ENCODE measurements at places on chromosomes 2 and 18. TPM values are rescaled to one million over a fixed set of nuclear protein-coding genes. Genes with fewer than 3 reads are reported as not detected.

- no peak for DNase-seq
Measured at GRCh38 chr18:76275727-76276313, 219.2 kb downstream of the ZNF516 start.

DNA sequence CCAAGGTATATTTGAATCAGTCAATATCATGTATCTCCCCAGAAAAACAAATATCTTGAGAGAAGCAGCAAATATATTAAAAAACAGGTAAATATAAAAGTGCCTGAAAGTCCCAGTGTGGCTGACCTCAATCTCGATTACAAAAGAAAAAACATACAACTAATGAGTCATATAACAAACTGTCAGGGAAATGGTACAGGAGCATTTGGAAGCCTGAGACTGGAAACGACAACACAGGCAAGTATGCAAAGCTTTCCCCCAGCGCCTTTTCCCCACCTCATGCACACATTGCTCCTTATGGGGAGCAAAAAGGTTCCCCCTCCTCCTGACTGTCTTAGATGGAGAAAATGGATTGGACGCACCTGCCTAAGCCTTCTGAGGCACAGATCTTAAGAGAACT, 230.7 kb downstream of the TMX3 start:
- DNase-seq, result no peak

GRCh38 chr2:190615555-190616200, 33.2 kb upstream of the NAB1 start:
- no peak for DNase-seq

GRCh38 chr2:211986313-211986712, 552.3 kb downstream of the ERBB4 start:
- no peak for DNase-seq

GRCh38 chr2:201704536-201704935, 6.1 kb upstream of the MPP4 start:
- no peak for DNase-seq

GRCh38 chr2:233289648-233290047, 18.0 kb upstream of the SAG start:
- DNase-seq, result no peak

DNA sequence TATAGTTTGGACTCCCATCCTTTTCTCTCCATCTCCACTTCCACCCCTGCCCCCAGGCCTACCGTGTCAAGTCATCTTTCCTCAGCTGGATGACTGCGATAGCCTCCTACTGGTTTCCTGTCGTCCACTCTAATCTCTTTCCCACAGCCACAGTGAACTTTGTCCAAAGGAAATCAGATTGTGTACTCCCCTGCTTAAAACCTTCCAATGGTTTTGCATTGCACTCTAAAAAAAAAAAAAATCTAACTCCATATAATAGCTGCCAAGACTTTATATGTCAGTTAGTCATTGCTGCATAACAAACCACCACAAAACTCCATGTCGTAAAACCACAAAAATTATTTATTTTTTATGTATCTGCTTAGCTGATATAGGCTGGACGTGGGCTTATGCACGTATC, 160.2 kb upstream of the CCDC68 start:
- DNase-seq, result no peak

PID1 gene
- polyA plus RNA-seq, result 2.7 TPM

DOK6 gene
- not detected for polyA plus RNA-seq

CD226 gene
- 0.57 TPM for polyA plus RNA-seq

REG1B gene
- not detected for polyA plus RNA-seq

SCN1A gene
- polyA plus RNA-seq, result not detected

All from A549 (cell line).